ENCODE measurements at places on chromosomes 2 and 18.
A peak's percentile ranks its signal among the peaks of the same experiment; 100 is the strongest.

GRCh38 chr2:215751200-215751910 is 262.0 kb downstream of the MREG start:
- DNase-seq: no peak

DNA sequence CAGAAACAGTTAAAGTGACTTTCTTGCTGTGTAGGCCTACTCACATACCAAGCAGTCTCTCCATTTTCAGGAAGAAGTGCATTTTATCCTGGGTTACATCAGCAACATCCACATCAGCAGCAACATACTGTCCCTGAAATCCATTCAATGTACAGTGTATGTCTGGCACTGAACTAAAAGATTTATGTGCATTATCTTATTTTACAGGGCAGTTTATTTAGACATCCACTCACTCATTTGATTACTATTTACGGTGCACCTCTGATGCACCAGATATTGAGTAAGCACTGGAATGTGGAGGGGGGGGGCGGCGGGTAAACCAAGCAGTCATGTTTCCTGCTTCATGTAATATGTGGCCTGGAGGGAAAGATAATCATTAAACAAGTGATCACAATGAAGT is 1128.2 kb downstream of the BCL11A start:
- DNase-seq: no peak

GRCh38 chr2:38076152-38076709 is 280 bp upstream of the CYP1B1 start:
- DNase-seq: peak; percentile 85

GRCh38 chr2:151862700-151863099 is 34.5 kb upstream of the ARL5A start:
- DNase-seq: no peak

DNA sequence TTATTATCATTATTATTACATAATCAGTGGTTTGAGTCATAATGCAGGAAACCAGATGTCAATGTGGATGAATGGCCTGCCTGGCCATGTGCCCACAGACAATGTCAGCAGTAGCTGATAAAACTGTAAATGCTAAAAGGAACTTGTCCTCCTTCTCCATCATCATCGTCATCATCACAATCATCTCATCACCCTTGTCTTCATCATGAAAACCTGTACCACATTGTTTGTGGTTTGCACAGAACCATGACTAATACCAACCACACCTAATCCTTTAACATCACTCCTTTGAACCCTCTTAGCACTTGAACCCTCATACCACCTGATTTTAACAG is 96.0 kb downstream of the HNMT start:
- peak; percentile 53 for DNase-seq

GRCh38 chr18:8778824-8779223 is 73.5 kb downstream of the MTCL1 start:
- no peak for DNase-seq

- DNase-seq: no peak
Observed at GRCh38 chr2:198440833-198441232, 636.4 kb downstream of the PLCL1 start.

DNA sequence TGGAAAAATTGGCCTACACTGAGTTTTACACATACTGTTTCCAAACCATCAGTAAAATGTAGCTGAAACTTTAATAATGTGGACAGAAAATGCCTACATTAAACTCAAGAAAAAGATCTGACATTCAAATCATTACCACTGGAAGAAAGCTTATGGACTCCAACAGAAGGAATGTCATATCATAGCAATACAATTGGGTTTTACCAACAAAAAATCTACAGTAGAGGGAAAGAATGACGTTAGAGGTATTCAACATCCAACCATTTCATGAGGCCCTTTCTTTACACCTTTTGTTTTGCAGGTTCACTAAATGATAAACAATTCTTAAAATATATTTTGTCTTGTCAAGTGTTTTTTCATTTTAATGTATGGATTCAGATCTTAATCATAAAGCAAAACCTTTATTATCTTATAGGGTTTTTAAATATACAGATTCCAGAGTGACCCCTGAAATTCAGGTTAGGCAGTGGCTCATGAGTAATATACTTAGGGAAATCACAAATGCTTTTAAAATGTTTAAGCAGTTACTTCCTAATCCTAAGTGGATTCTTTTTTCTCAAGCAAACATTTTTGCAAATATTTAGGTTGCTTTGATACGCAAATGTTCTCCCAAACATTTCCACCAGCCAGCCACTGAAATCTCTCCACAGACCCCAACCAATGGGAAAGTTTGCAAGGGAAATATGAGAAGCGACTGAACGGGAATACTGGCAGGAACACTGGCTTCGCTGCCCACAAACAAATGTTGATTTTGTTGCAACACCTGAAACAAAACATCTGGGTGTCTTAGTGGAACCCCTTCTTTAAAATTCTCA is 168.7 kb downstream of the TCF4 start:
- DNase-seq: no peak

DNA sequence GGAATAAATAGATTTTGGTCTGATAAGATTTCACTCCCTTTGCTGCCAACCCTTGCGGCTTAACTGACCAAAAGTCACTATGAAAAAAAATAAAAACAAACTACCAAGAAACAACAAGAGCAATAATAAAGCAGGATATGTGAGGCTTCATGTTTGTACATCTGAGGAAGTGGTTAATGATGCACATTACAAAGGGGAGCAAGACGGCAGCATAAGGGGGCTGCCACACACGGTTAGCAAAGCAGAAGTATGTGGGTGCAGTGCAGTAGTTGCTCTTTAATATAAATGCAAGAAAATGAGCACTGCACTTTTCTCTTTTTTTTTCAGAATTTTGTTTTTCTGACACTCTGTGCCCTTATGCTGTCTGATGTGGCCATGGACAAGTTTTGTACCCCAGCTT is 377.1 kb upstream of the CNTNAP5 start:
- no peak for DNase-seq

DNA sequence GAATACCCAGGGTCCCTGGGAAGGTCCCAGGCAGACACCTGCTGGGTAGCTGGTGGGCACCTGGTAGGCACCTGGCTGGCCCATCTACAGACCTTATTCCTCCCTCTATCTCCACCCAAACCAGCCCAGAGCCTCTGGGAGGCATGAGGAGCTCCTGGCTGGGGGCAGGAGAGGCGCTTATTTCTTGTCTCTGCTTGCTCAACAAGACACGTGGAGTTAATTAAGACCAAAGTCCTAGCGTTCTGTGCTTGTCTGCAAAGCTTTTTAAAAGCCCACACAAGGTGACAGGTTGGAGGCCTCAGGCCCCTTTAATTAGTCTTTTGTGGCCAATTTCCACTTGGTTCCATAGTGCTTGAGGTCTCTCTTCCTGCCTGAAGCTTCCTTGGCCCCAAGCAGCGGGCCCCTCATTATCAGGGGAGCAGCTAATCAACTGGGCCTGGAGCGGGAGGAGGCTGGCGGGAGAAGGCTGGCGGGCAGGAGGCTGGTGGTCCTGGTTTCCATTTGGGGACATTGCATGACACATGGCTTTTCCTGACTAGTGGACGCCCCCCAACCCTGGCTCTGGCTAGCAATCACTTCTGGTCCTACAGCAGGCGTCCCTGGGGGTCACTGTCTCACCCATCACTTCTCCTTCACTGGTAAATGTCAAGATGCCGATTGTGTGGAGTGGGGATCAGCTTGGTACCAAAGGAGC is 65.4 kb upstream of the HDAC4 start:
- no peak for DNase-seq

DNA sequence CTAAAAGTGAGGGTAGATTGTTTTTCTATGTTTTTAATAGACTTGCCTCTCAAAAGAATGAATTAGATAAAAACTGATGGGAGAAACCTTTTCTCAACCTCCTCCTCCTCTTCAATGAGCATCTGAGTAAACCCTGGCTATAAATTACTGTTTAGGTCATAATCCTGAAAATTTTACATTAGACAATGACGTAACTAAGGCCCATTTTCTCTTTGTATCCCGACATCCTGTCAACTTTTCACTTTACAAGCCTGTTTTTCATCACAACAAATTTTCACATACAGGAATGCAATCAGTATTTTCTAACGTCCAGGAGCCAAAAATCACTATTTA is 1.3 kb downstream of the SPIRE1 start:
- no peak for DNase-seq

Measured in psoas muscle (tissue), 8 donors.